ENCODE measurements at places on chromosomes 3 and 15.

GRCh38 chr3:33786565-33787327 is 11.7 kb upstream of the PDCD6IP start:
- DNase-seq = no peak

DNA sequence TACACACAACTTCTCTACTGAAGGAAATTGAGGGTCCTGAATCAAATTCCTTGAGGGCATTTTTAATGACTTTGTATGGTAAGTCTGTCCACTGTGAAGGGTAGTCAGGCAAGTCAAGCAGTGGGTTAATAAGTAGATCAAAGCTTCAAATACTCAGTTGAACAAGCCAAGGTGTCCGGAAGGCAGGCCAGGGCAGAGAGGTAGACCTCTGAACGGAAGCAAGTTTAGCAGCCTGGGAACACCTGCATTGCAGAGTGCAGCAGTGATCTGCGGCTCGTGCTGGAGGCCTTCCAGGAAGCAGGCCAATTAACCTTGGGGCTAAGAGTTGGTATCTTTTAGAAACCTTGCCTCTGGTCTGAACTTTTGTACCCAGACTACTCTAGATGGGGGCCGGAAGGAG is 143.8 kb downstream of the LRTM1 start:
- DNase-seq = no peak

GRCh38 chr15:91516866-91517265 is 336.6 kb upstream of the SLCO3A1 start:
- no peak for DNase-seq

DNA sequence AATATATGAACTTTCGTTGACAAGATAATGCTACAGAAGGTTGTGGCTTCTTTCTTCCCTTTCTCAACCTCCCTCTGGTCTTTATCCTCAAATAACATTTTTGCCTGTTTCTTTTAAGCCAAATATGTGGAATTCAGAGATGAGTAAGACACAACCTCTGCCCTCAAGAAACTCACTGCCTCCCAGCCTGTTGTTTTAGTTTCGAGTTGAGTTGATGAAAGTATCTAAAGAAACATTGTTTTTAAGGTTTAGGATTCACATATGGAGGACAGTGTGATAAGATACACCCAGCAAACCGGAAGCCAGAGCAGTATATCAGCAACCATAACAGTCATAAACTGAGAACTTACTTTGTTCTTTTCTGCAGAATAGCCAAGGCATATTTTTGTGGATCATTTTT is 218.6 kb downstream of the THSD4 start:
- DNase-seq = no peak

- no peak for DNase-seq
These were observed 51.2 kb downstream of the KLHL25 start for GRCh38 chr15:85743392-85744055.

DNA sequence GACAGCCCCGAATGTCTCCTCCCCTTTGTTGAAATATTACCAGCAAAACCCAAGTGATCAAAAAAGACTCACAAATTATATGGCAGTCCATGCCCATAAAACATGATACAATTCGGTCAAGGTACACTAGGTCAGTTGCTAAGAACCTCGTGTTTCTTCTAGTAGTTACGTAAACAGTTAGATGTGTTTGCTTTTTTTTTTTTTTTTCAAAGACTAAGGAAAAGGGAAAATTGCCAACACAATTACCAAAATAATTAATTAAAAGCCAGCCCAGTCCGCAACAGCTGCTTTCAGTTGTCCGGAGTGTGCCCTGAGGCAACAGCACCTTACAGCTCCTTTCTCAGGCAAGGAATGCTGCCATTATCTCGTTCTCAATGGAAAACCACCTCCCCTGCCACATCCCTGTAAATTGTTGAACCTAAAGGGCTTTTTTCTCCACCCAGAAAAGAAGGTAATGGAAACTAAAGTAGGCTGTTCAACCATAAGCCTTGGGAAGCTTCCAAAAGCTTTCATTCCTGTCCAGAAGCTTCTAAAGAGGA is 129.2 kb upstream of the TSC22D2 start:
- no peak for DNase-seq

GRCh38 chr3:43968465-43968864 is 273.2 kb upstream of the TOPAZ1 start:
- DNase-seq = no peak

- DNase-seq = no peak
These were observed 151.6 kb upstream of the CGNL1 start for GRCh38 chr15:57224664-57225063.

DNA sequence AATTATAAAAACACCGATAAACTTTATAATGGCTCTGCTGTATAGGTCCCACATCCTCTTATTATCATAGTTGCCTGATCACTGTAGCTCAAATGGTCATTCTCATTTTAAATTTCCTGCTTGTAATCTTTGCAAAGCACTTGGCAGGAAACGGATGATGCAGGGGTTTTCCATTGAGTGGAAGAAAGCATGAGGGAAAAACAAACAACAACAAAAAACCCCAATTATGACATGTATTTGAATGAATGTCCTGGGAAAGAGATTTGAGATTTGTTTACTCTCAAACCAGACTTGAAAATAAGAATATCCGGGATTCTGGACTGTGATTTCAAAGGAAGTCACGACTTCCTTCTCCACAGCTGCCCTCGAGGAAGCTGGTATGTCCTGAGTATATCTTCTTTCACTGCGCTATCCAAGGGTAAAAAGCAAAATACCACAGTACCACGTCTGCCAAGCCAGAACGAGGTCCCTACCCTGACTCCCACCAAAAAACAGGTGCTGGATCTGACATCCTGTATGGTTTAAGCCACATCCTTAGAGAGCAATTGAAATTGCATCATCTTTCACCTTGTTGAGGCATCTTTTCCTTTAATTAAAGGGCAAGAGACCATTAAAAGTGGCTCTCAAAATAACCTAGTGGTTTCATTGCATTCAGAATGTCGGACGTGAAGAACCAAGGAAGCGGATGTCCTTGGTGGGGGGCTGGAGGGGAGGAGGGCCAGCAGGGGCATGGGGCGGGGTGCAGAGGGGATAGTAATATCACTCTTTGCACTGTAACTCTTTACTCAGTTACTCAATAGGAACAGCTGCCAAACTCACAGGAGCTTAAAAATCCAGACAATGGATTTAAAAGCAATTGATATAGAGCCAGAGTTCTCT is 13.5 kb upstream of the TIPIN start:
- no peak for DNase-seq

- peak; percentile 54 for DNase-seq
These were observed 182.1 kb upstream of the TSC22D2 start for GRCh38 chr3:150225986-150226385.

DNA sequence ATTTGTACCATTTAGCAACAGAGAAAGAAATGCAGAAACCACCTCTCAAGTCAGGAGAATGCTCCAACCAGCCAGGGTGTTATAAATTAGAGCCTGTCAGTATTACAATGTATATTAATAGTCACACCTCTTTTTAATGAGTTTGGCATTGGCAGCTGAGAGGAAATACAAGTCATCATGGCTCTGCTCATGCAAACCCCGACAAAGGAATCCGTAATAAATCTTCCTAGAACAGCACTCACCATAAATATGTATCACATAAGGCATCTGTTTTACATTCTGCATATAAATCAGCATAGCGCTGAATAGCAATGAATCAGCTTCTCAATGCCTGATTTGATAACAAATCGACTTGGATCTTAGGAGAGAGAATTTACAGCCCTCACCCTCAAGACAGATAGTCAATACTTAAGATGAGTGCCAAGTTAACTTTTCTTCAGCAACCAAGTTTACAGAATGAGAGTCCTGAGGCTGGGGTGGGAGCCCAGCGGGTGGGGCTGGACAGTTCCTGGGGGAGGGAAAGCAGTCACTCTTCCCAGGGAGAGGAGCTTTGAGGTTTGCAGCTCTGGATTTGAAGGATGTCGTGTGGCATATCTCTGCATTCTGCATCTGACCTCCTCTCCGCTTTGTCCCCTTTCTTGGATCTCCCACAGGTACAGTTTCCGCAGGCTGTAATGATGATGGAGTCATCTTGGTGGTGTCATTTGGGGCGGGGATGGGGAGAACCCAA is 1034.4 kb upstream of the NR2F2 start:
- no peak for DNase-seq

DNA sequence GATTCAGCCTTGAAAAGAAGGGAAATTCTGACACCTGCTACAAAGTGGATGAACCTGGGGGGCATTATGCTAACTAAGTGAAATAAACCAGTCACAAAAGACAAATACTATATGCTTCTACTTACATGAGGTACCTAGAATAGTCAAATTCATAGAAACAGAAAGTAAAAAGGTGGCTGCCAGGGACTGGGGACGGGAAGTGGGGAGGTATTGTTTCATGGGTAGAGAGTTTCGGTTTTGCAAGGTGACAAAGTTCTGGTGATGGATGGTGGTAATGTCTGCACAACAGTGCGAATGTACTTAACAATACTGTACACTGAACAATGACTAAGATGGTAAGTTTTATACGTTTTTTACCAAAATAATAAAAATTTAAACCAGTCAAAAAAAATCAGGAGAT is 4.8 kb downstream of the IDH2 start:
- no peak for DNase-seq

- no peak for DNase-seq
These were observed 7.4 kb downstream of the PLXND1 start for GRCh38 chr3:129599073-129599472.

GRCh38 chr3:13341229-13341905 is 78.8 kb downstream of the NUP210 start:
- no peak for DNase-seq

DNA sequence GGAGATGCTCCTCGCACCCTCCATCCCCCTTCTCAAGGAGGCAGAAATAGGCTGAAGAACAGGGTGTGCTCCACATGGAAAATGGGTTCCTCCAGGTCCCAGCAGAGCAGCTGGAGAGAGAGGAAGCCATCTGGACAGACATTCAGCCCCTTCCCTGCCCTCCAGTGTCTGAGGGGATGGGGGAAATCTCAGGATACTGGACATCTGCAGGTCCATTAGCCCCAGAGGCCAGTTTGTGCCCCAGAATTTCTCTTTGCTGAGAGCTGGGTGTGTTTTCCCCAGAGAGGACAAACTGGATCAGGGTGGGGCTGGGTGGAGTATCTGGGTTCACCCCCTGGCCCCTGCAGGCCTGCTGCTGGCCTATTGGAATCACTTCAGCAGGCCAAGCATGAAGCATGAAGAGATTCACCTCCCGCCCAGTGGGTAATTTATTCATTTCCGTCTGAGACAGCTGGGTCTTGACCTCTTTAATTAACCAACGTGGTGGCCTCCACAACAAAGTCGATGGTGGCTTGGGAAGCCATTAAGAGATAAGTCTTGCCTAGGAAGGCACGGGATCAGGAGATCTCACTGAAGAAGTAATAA is 4.6 kb downstream of the FAM3D start:
- DNase-seq = no peak

- DNase-seq = no peak
These were observed 50.4 kb upstream of the HACD2 start for GRCh38 chr3:123635217-123635616.

- DNase-seq = no peak
These were observed 236.9 kb downstream of the NTRK3 start for GRCh38 chr15:88019656-88020055.

DNA sequence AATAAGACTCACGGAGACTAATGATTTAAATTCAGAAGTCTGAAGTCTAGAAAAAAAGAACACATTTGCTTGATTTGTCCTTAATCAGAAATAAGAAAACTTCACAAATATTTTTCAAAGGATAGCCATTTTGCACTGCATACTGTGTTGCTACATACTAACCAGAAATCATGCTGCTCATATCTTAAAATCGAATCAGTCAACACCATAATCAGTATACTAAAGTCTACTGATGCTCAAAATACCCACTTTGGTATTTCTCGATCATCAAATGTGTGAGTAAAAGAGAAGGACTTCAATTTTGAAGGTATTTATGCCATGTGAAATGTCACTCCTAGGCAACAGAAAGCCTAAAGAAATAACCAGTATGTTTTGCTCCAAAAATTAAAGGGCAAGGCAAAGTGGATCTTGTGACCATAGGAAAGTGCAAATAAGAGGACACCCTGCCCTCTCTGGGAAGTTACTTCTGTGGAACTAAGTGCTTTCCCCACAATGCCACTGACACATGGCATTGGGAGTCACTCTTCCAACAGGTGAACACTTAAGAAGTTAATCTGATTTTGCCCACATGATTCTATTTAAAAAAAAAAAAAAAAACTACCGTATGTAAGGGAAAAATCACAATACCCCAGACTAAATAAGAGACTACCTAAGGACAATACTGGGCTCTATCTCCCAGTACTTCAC is 2.7 kb downstream of the LRIG1 start:
- no peak for DNase-seq

GRCh38 chr3:70621451-70621850 is 309.0 kb upstream of the MDFIC2 start:
- DNase-seq = no peak

DNA sequence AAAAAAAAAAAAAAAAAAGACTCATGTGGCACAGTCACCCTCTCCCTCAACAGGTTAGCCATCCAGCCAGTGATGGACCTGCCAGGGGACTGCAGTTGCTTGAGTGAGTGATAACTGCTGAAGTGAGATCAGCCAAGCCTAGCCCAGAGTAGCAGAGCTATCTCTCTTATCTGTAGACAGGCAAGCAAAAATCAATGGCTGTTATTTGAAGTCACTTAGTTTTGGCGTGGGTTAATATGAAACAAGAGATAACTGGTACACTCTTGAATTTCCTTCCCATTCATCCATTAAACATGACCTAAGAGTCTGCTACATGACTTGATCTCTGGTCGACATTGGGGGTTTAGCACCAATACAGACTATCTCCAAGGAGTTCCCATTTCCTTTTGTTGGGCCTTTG is 51.2 kb upstream of the TNIK start:
- DNase-seq = no peak

- DNase-seq = no peak
These were observed 1.4 kb upstream of the STRA6 start for GRCh38 chr15:74203914-74204431.

DNA sequence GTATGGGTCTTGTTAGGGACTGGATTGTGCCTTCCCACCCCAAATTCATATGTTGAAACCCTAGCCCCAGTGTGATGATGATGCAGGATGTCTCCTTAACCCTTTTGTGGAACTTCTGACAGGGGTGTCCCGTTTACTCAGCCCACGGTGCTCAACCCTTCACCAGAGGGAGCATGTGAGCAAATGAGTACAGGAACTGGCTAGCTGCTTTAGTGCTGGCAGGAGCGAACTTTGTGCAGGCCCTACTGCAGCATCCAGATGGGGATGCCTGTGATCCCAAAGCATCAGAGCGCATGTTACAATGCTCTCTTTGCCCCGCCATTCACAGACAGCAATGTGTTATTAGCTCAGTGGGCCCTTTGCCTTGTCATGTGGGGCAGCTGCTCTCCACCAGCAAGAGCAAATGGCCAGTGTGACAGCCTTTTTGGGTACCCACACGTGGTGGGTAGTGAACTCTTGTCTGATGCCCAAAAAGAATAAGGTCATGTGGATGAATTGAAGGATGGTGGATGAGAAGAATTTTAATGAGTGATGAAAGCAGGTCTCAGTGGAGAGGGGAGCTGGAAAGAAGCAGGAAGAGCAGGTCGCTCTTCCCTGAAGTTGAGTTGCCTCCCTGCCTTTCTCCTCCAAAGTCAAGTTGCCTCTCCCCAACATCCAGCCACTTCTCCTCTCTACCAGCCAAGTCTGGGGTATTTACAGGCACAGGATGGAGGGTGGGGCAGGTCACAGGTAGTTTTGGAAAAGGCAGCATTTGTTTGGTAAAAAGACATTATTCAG is 63.3 kb upstream of the STRIT1 start:
- DNase-seq = no peak

GRCh38 chr3:13112521-13113345 is 39.5 kb upstream of the IQSEC1 start:
- no peak for DNase-seq
